ENCODE measurements at places on chromosomes 2 and 18. TPM values are rescaled to one million over a fixed set of nuclear protein-coding genes. Genes with fewer than 3 reads are reported as not detected.

The NT5C1B gene
- not detected for total RNA-seq

The TNP1 gene
- total RNA-seq: not detected

The SPP2 gene
- not detected for total RNA-seq

The EGR4 gene
- not detected for total RNA-seq

The INSIG2 gene
- 13.7 TPM for total RNA-seq

The MC4R gene
- total RNA-seq: not detected

The KCNIP3 gene
- total RNA-seq: 3.0 TPM

The MARCO gene
- 6.7 TPM for total RNA-seq

The DSC3 gene
- 0.28 TPM for total RNA-seq

The STAT4 gene
- total RNA-seq: 21.5 TPM

The IL36G gene
- not detected for total RNA-seq

The SCN3A gene
- 0.75 TPM for total RNA-seq

Data from heart left ventricle (tissue), 16 donors.